LHCN-M2 (cell line): ENCODE measurements at places on chromosomes 5 and 9.
A peak's percentile ranks its signal among the peaks of the same experiment; 100 is the strongest.

DNA sequence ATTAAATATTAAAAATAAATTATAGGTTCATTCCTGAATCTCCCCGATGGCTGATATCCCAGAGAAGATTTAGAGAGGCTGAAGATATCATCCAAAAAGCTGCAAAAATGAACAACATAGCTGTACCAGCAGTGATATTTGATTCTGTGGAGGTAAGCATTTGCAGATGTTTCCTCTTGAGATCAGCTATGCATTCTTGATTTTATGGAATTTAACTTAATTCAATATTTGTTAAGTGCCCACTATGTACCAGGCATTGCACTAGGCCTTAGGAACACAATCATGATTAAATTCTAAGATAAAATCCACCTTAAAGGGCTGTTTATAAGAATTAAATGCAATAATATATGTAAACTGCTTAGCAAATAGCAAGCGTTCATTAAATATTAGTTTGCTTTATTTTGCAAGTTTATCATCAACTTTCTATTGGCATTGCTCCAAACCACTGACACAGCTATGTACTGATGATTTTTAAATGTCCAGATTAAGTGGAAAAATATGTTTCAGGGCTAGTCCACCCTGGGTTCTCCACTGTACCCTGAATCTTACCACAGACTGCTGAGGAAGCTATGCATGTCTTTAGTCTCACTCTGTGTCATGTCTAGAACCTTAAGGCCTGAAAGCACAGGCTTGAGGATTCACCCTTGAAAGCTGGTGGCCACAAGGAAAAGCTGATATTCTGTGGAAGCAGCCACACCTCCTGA lies 33.2 kb downstream of the SLC22A4 start:
- DNase-seq, result peak; percentile 31

DNA sequence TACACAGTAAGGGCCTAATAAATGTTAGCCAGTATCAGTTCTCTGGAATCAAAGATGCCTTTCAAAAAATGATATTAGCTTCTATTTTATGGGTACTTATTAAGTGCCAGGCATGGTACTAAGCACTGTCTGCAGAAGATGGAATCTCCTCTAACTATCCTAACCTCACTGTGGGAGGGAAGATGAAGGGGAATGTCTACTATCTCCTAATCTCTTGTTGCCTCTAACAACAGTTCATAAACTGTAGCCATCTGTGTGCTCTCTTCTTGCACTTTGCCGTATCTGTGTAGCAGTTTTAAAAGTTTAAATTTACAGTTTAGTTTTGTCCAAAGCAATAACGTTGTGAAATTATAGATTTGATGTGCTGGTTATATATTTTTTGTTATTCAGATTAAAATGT lies 99.6 kb upstream of the CCDC112 start:
- no peak for DNase-seq

GRCh38 chr9:15834541-15834940 lies 281.7 kb downstream of the CCDC171 start:
- peak; percentile 11 for DNase-seq

GRCh38 chr9:94928691-94929368 lies 202.3 kb downstream of the AOPEP start:
- no peak for DNase-seq

- DNase-seq, result no peak
These were observed 49.7 kb upstream of the LHFPL2 start for GRCh38 chr5:78698191-78698791.

DNA sequence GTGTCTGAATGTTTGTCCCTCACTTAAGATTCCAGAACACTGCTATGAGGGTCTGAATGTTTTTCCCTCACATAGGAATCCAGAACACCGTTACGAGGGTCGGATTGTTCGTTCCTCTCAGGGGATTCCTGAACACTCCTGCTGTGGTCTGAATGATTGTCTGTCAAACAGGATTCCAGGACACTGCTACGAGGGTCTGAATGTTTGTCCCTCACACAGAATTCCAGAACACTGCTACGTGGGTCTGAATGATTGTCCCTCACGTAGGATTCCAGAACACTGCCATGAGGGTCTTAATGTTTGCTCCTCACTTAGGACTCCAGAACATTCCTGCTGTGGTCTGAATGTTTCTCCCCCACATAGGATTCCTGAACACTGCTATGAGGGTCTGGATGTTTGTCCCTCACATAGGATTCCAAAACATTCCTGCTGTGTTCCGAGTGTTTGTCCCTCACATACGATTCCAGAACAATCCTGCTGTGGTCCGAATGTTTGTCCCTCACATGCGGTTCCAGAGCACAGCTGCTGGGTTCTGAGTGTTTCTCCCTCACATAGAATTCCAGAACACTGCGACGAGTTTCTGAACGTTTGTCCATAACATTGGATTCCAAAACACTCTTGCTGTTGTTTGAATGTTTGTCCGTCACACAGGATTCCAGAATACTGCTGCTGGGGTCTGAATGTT lies 199.5 kb downstream of the FOXD4L6 start:
- no peak for DNase-seq

DNA sequence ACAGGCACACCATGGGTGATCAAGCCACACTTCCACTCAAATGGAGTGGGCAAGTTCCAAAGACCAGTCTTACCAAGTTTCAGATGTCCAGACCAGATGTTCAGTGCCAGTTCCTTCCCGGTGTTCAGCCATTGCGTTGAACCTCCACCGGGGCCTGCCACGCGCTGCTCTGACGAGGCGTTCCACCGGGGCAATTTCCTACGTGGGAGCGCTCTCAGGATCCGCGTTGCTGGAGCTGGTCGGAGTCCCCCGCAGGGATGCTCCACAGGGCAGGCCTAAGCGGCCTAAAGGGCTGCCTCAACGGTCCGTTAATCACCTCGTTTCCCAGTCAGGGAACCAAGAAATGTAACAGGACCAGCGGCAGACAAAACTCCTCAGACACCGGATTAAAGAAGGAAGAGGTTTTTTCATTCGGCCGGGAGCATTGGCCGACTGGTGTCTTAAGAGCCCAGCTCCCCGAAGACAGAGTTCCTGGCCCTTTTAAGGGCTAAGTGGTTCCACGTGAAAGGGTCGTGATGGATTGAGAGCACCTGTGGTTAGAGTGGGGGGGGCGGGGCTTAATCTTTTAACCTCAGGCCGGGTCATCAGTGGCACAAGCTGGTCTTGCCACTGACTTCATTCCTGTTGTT lies 35.7 kb upstream of the PPP1R26 start:
- no peak for DNase-seq

GRCh38 chr5:152089644-152090043 lies 165.0 kb upstream of the GLRA1 start:
- DNase-seq, result no peak

DNA sequence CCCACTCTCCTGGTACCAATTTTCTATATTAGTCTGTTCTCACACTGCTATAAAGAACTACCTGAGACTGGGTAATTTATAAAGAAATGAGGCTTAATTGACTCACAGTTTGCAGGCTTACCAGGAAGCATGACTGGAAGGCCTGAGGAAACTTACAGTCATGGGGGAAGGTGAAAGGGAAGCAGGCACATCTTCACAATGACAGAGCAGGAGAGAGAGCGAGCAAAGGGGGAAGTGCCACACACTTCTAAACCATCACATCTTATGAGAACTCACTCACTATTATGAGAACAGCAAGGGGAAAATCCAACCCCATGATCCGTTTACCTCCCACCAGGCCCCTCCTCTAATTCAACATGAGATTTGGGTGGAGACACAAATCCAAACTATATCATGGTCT lies 72.2 kb downstream of the ATG10 start:
- no peak for DNase-seq

DNA sequence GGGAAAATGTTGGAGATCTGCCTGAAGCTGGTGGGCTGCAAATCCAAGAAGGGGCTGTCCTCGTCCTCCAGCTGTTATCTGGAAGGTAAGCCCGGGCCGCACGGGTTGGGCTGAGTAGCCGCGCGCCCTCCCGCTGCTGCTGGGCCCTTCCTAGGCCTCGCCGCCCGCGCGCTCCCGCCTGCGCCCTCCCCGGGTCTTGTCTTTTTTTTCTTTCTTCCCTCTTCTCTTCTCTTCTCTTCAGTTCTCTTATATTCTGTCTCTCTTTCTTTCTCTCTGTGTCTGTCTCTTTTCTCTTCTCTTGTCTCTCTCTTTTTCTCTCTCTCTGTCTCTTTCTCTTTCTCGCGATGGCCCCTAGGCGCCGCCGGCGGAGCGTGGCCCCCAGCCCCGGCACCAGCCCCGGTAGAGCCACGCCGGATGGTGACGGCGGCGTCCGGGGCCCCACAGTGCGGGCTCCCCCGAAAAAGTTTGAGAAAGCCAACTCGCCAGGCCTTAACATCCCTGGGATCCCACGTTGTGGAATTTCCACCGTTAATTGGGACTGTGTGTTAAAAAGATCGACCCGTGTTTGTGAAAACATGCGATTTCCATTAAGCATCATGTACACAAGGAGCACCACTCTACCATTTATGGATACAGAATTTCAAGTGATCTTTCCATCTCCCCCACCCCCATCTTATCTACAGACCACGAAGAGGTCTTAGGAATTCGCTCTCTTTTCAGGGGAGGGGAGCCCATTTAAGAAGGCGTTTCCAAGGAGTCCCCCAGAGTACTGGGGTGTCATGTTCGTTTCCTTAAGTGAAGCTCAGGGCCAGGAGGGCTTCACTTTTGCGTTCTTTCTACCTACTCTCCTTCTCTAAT lies 616 bp downstream of the ABL1 start:
- DNase-seq, result no peak

- DNase-seq, result no peak
These were observed 32.4 kb upstream of the C5orf24 start for GRCh38 chr5:134813407-134813806.

DNA sequence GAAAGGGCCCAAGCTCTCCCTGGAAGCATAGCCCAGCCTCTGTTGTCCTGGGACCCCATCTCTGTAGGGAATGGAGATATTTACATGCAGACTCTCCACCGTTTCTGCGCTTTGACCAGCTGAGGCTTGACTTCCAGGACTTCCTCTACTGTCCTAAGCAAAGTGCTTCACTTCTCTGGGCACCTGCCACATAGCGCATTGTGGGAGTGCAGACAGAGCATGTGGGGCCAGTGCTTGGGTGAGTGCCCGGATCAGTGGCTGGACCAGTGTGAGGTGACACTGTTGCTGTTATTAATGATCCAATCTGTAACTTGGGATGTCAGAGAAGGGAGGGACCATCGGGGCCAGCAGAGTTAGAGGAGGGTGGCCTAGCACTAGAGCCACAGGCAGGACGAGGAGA lies 10.5 kb downstream of the CXCL14 start:
- DNase-seq, result no peak

DNA sequence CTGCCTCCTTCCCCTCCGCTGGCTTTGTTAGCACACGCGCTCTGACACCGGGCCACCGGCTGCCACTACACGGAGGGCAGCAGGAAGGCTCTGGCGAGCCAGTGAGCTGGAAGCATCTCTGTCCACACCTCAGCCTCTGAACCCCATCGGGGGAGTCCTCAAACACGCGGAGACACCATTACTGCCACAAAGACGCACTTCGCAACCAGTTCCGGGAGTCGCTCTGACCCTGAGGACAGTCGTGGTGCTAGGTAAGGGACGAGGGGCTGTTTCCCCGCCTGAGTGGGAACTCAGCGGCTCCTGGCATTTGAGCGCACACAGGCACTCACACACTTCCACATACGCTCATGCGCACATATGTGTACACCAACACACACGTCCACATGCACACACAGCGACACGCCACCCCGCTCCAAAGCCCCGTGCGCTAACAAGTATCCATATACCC lies 160.0 kb downstream of the C9orf152 start:
- no peak for DNase-seq

DNA sequence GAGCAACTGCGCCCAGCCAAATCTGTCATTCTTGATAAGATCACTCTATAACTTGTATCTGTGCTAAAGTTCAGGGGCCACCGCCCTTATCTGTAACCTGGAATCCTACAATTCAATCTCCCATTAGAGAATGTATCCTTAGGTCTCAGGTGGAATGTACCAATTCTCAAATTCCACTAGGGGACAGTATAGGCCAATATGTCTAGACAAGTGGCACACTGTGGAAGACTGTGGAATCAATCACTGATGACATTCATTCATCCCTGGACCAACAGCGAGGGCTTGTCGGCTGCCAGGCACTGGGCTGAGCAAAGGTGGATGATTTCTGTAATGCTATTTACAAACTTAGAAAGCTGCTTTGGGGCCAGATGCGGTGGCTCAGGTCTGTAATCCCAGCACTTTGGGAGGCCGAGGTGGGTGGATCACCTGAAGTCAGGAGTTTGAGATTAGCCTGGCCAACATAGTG lies 28.7 kb upstream of the MEGF9 start:
- peak; percentile 51 for DNase-seq

GRCh38 chr9:95724253-95724991 lies 151.1 kb upstream of the ERCC6L2 start:
- DNase-seq, result no peak

DNA sequence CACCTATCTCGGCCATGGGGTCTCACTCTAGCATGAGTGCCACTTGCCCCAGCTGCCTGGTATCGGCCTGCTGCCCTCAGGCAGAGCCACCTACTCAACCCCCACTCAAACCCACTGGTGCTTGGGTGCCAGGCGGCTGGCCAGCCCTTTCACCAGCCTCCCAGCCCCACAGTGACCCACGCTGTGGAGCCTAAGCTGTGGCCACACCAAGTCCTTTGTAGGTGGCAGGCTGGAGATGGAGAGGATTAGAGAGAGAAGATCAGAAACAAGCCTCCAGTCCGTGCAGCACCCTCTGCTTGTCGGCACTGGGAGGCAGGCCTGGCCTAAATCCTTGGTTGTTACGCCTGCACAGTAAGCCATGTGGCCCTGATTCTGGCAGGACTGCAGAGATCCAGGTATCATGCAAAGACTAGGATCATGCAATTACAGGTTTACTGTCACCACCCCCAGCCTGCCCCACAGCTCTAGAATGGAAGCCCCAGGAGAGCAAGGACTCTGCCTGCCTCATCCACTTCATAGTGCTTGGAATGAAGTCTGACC lies 171.7 kb downstream of the COL23A1 start:
- DNase-seq, result no peak

DNA sequence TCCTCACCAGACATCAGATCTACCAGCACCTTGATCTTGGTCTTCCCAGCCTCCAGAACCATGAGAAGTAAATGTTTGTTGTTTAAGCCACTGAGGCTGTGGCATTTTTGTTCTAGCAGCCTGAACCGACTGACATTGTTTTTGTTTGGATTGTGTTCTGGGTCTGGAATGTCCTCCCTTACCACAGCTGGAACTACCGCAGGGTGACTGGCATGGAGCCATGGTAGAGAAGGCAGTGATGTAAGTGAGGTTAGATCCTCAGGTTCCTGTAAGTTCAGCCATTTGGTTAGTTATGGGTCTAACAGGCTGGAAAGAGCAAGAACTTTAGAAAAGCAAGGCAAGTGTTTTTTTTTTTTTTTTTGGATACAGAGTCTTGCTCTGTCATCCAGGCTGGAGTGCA lies 209.3 kb downstream of the DAB2IP start:
- DNase-seq, result peak; percentile 82

DNA sequence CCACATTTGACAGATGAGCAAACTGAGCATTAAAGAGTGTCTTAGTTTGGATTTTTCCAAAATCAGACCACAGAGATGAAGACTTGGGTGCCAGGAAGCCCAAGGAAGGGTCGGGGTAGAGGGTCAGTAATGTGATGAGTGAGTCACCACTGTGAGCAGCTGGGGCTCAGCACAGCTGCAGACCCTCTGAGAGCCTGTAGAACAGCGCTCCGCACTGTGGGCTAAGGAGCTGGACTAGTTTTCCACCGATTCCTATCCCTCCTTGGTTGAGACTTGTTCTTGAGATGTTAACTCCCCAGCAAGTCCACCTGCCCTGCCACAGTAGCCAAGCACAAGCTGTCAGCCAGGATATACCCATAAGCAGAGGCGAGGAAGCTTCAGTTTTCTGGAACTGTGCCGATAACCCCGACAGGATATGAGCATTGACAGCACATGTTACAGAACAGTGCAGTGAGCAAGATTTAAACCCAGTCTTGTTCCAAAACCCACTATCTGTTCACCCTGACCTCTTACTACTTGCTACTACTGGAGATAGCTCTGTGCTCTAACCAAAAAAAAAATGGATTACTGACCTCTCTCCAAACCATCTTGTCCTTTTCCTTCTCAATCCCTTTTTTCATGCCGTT lies 31.8 kb downstream of the EGFLAM start:
- no peak for DNase-seq
